CD4-positive, alpha-beta T cell treated with Interleukin-4 for 4 hours (primary cell): ENCODE measurements at places on chromosomes 12 and 14.

GRCh38 chr14:100581228-100582145 lies 5.7 kb downstream of the BEGAIN start:
- no peak for DNase-seq

DNA sequence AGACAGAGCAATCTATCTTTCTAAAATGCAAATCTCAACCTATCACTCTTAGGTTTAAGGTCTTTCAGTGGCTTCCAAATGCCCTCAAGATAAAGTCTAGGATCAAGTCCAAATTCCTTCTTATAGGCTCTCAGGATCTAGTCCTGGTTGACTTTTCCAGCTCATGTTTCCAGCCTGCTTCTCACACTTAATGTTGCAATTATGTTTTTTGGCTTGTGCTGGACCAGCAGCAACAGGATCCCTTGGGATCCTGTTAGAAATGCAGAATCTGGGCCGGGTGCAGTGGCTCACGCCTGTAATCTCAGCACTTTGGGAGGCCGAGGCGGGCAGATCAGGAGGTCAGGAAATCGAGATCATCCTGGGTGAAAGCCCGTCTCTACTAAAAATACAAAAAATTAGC lies 10.6 kb downstream of the GPR33 start:
- DNase-seq, result no peak

GRCh38 chr14:81018684-81019083 lies 63.3 kb downstream of the TSHR start:
- no peak for DNase-seq

- DNase-seq, result peak; percentile 84
These were observed 5.7 kb upstream of the KLRK1 start for GRCh38 chr12:10395390-10395998.

GRCh38 chr14:85218982-85219381 lies 311.0 kb upstream of the FLRT2 start:
- DNase-seq, result no peak

GRCh38 chr12:72839696-72840095 lies 567.5 kb downstream of the TRHDE start:
- DNase-seq, result no peak

GRCh38 chr12:66819587-66819986 lies 140.7 kb upstream of the GRIP1 start:
- no peak for DNase-seq

GRCh38 chr12:62647586-62647985 lies 181.0 kb downstream of the MON2 start:
- DNase-seq, result no peak

DNA sequence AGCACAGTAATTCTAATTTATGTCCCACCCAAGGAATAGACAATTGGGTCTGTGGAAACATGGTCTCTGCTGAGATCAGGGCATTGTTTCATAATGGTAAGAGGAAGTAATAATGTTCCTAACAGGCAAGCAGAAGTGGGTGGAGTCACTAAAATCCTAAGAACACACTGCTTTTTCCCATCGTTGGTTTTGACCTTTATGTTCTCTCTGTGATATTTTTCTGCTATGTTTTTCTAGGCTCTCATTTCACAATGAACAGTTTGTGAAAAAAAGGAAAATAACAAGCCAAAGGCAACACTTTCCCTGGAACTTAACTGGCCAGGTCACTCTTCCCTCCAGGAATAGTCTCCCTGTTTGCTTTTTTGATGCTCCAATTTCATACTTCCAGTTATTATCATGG lies 80.6 kb upstream of the OVCH1 start:
- no peak for DNase-seq

DNA sequence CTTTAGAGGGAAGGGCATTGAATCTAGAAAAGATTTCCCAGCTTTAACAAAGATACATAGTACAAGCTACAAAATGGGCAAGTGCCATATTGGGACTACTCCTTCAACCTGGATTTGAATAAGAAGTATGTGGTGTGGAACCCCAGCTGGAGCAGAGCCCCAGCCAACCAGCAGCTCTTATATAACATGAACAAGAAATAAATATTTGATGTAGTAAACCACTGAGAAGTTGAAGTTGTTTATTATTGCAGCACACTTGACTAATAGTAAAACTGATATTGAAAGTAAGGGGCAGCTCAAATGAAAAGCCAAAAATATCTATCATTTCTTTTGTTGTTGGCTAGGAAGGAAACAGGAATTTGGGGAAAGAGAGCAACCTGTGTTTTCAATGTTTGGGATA lies 701.8 kb downstream of the TMTC2 start:
- no peak for DNase-seq

DNA sequence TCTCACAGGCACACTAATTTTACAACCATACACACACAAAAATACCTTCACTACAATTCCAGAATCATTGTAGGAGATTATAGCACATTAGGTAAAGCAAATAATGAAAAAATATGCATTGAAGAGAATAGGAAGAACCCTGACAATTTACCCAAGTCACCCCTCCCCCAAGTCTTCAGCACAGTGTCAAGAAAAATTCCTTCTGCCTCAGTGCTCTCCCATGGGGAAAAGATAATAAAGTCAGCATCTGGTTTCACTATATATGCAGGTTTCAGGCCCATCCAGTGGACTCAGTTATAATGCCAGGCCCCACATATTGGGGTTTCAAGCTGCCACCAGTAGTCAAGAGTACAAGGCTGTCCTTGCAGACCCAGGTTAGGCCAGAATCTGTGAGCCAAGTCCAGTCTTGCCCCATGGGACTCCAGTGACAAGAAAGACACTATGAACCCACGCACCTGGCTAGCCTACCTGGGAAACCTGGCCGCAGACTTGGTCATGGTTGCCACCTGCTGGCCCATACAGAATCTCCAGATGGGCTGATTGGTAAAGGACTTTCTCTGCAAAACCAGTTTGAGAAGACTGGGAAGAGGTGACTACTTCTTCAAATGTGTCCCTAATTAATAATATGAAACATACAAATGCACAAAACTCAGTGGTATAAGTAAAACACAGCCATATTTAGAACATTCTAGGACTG lies 398.6 kb upstream of the FLRT2 start:
- no peak for DNase-seq

GRCh38 chr14:23929136-23929535 lies 24.4 kb upstream of the DHRS4 start:
- DNase-seq, result no peak
